ENCODE measurements at places on chromosomes 11 and 22.

DNA sequence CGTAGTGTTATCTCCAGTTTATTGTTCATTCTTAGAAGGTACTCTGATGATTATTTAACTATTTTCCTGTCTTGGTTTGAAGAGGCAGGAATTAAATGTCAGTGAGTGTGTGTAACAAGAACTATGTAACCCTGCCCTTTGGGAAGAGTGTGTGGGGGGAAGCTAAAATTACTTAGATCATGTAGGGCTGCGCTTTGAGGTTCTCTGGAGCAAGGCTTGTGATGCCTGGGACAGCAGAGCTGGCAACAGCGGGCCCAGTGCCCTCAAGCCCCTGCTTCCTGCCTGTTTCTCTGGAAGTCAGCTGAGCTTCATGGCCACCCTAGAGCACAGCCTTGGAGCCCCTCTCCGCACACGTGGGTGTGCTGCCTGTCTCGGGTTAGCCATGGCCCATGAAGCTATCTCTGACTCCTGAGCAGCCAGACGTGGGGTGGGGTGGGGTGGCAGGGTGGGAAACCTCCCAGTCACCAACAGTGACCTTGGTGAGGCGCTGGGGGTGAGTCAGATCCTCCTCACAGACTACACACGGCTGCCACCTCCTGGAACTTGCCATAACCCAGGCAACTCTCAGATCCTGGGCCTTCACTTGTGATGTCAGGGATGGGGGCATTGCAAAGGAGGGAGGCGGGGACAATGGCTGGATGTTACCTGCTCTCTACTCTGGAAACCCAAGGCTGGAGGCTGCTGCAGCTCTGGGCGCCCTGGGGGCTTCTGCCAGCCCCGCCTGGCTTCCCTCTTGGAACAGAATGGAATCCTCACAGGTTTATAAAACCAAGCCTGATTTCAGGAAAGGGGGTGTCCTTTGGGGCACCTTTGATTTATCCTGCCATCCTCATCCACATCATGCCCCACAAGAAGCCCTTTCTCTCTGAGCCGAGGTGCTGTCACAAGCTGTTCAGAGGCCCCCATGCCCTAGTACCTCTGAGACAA is 88.6 kb downstream of the SNX19 start:
- DNase-seq, result no peak

DNA sequence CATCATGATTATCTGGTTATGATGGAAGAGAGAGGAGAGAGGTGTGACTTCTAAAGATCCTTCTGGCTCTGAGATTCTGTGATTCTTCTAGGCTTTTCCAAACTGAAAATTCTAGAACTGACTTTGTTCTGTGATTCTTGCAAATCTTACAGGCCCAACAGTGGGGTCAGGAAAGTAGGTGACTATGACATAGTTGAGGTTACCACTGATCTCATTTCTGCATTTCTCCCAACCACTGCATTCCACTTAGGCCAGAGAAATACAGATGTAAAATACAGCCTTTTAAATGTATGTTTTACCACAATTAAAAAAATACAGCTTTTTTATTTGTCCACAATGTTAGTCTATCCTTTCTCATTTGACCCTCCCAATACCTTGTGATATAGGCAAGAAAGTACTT is 83.7 kb downstream of the STIM1 start:
- DNase-seq, result no peak

- no peak for DNase-seq
These were observed 28.5 kb downstream of the BTBD10 start for GRCh38 chr11:13434247-13435205.

- no peak for DNase-seq
These were observed 593.2 kb downstream of the BRD1 start for GRCh38 chr22:49234459-49234858.

DNA sequence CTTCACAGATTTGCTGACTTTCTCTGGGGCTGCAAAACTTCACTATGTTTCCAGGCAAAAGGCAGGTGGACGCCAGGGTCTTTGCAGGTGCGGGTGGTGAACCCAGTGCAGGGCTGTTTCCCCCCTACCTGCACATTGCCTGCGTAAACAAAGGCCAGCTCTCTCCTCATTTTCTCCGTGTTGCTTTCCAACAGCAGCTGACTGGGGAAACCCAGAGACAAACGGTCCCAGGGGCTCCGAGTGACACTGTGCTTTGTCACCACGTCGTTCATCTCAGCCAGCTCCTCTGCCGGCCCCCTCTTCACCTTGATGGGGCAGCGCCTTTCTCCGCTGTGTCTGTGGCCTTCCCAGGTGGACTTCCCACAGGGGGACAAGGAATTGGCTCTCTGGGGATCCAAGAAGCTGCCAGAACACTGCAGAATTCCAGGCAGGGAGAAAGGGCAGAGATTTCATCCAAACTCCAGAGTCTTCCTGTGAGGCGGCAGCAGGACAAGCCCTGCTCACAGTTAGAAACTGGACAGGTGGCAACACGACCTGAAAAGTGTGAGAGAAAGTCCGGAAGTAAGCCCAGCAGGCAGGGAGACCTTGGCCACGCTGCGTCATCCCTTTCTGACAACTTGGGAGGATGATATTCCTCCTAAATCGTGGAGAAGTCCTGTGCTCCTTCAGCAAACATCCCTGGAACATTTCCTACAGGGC is 1493.7 kb downstream of the TBC1D22A start:
- DNase-seq, result no peak

Measured in activated CD8-positive, alpha-beta memory T cell treated with anti-CD3 and anti-CD28 coated beads for 48 hours (primary cell).